ENCODE measurements at places on chromosomes 1 and 21.

DNA sequence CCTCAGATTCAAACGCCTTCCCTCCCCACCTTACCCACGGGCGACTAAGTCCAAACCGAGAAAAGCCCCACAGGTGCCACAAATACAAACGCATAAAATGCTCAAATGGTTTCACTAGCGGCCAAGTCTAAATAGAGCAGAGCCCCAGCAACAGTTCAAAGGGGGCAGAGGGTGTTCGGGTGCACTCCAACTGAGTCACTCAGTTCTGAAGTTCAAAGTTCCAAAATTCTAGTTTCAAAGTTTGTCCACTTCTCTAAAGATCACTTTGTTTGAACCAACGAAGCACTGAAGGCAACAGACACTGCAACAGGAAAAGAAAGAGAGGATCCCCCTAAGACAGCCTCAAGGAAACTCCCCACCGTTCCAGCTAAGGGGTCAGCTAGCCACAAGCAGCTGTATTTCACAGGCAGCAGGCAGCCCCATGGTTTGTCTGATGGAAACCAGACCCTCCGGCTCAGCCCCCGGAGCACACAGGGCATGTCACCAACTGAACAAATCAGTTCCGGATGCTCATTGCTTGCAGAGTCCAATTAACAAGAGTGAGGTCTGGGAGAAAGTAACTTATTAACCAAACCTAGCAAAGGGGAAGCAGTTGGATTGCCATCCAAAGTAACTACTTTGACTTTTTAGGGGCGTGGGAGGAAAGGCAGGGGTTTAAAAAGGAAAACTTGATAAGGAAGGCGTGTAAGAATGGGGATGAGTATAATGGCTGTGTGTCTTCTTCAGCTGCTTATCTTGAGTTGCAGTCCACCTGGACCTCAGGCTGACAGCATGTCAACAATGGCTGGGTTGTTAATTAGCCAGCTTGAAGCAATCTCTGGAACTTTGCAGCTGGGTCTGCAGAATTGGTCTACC lies 1423.9 kb upstream of the PRMT6 start:
- DNase-seq, result peak; percentile 91

GRCh38 chr1:77739235-77739634 lies 20.4 kb downstream of the USP33 start:
- no peak for DNase-seq

GRCh38 chr1:218409946-218410510 lies 64.9 kb downstream of the TGFB2 start:
- DNase-seq, result no peak

DNA sequence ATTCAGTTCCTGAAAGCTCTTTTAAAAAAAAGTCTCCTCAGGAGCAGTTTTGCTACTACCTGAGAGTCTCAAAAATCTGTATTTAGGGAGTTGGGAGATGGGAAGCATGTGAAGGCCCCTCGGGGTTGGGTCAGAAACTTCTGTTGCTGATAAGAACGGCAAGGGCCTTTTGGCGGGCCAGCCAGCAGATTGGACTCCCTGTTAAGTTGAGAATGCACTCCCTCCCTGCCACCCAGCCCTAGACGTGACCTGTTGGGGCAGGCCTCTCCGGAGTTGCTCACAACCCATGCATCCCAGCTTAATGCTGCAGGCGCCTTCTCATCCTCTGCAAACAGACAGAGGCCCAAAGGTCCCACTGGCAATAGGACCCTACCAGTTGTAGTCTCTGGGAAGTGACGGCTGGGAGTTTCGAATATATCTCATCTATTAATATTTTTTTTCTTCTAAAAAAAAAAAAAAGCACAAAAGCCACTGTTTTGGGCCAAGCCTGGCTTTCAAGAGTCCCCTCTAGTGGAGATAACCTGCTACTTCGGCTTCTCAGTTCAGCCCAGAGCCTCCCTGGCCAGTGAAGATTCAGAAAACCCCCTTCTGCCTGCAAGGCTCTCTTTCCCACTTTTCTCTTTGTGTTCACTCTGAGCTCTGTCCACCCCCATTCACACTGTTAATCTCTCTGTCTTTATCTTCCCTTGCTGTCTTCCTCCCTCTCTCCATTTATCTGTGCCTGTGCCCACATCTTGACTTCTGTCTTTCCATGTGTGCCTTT lies 5.3 kb downstream of the PLXNA2 start:
- DNase-seq, result peak; percentile 44

DNA sequence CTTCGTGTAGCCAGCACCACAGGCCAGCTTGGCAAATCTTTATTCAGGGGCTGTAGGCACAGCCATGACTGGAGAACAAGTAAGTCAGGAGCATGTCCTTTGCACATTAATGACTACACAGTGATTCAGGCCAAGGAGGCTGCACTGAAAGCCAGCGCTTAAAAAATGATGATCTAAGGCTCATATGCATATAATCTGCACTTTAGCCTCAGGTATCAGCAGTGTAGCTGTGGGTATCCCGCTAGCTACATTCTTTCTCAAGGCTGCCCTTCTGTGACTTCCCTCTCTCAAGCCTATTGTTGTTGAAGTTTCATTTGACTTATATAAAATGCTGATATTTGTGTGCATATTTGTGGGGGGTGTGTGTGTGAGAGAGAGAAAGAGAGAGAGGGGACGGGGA lies 62.6 kb upstream of the RGL1 start:
- DNase-seq, result no peak

DNA sequence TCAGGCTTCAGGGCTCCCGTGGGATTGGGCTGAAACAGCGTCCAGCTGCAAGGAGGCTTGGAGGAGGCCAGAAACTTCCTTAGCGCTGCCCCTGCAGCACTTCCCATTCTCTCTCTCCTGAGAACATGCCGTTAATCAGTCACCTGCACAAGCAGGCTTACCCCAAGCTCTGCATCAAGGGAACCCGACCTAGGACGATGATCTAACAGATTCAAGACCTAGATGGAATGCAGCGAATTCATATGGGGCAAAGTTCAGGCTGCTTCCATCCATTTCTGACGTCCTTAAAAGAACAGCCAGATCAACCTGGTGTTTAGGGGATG lies 114.1 kb downstream of the ERG start:
- no peak for DNase-seq

- DNase-seq, result peak; percentile 63
These were observed 9.8 kb downstream of the RPS6KC1 start for GRCh38 chr1:213060836-213061235.

DNA sequence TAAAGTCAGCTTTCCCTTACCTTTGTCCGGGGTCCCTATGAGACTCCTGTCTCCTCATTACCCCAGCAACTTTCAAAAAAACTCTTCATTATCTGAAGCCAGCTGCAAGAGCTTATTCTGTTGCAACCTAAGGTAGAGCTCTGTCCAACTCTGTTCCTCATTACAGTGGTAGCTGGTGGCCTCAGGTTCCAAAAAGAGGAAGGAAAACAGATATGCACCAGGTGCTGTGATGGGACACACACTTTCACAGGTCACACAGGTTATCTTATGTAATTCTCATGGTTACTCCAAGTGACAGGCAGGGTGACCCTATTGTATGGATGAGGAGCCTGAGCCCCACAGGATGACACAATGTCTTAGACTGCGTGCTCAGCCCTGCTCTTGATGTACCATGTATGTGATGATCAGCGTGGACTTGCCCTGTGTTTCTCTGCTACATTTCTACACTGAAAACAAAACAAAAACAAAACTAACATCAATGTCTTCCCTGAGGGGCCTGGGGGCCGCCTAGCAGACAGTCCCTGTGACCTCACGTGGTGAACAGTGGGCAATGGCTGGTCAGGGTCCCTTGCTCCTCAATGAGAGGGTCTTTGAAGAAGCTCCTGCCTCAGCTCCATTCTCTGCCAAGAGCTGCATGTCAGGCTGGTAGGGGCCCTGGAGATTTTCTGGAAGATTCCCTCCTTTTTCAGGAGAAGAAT lies 9.7 kb upstream of the TENT5C start:
- DNase-seq, result no peak

DNA sequence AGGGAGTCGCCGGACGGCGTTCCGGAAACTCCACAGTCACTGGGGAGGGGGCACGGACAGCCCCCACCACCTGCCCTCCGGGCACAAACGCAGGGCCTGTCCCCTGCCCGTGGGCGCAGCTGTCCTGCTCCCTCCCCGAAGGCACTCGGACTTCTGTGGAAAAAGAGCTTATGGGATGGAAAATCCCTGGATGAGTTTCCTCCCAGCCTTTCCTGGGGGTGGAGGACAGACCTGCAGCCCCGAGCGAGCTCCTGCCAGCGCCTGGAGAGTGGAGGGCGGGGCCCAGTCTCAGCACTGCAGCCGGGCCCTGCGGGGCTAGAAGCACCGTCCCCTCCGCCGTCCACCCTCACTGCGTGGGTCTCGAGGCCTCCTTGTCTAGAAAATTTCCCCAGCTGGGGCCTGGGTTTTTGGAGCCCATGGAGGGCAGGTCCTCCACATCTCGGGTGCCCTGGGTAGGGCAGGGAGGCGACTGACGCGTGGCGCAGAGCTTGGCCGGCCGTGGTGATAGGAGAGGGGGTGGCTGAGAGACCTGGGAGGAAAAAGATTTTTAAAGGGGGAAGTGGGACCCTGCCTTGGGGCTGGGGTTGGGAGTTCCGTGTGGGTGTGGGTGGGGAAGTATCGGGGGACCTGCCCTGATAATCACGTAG lies 6.4 kb upstream of the COL6A1 start:
- DNase-seq, result no peak

GRCh38 chr1:101098907-101099306 lies 73.3 kb upstream of the DPH5 start:
- no peak for DNase-seq

GRCh38 chr1:111045033-111045722 lies 81.5 kb upstream of the LRIF1 start:
- no peak for DNase-seq

- DNase-seq, result no peak
These were observed 14.1 kb downstream of the TTC39A start for GRCh38 chr1:51316113-51316845.

- DNase-seq, result no peak
These were observed 12.6 kb downstream of the RIMKLA start for GRCh38 chr1:42392967-42393848.

Measured in BE2C (cell line).